ENCODE measurements at places on chromosomes 13 and 19.

GRCh38 chr19:35779033-35779432 is 3.7 kb downstream of the ARHGAP33 start:
- no peak for DNase-seq

GRCh38 chr13:104253063-104253680 is 1187.0 kb upstream of the SLC10A2 start:
- DNase-seq = no peak

GRCh38 chr13:113562085-113562749 is 22.3 kb upstream of the TFDP1 start:
- no peak for DNase-seq

DNA sequence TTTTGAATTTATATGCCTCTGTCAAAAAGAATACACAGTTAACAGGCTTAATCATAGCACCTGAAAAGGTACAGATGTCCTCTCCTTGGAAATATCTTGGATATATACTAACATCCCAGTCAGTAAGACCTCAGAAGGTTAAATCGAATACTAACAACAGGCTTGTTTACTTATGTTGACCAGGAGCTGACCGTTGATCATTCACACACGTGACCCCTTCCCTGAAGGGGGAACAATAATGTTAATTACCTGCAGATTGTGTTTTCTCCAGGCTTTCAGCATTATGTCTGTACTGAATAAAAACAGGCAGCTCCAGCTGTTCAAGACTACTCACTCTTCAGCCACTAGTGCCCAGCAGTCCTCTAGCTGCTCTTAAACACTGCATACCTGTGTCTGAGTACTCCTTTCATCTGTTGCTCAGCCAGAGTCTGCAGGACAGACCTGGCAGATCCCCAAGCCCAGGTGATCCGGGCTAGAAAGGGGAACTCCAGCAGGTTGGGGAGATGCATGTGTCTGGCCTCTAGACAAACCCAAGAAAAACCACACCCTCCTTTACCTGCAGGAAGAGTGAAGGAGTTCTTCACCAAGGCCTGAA is 163.9 kb downstream of the RNF17 start:
- no peak for DNase-seq

DNA sequence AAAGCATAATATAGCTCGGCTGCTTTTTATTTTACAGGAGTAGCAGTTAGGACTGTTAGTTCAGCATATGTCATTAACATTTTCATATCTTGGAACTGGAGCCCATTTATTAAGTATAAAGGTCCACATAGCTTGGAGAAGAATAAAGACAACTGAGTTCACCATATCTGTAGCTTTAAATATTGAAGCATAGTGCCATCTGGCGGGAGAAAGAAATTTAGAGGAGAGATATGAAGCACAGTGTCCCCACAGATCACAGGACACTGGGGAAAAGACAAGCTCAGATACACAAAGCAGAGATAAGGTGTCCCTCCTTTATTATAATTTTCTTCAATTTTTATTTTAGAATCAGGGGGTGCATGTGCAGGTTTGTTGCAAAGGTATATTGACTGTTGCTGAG is 104.7 kb upstream of the FREM2 start:
- DNase-seq = no peak

DNA sequence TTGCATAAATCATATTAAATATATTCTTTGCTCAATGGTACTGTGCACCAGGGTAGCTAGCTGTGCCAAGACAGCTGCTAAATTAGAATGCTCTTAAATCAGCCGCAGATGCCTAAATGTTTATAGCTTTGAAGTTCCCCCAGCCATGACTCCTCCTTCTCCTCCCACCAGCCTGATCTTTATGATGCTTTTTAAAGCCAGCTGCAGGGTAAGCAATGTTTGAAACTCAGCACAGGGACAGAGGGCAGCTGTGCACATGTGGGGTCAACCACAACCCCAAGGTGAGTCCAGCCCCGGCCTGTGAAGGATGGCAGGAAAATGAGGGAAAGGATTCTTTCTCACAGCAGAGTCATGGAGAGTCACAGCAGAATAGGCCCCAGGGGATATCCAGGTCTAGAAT is 635.7 kb downstream of the UQCRFS1 start:
- no peak for DNase-seq

GRCh38 chr19:32916969-32917615 is 47.5 kb upstream of the SLC7A9 start:
- no peak for DNase-seq

- DNase-seq = no peak
These were observed 170.4 kb upstream of the UBL3 start for GRCh38 chr13:30020726-30021312.

- no peak for DNase-seq
These were observed 283.1 kb downstream of the MTUS2 start for GRCh38 chr13:29103065-29103800.

- no peak for DNase-seq
These were observed 182.8 kb upstream of the TSHZ3 start for GRCh38 chr19:31532034-31532433.

DNA sequence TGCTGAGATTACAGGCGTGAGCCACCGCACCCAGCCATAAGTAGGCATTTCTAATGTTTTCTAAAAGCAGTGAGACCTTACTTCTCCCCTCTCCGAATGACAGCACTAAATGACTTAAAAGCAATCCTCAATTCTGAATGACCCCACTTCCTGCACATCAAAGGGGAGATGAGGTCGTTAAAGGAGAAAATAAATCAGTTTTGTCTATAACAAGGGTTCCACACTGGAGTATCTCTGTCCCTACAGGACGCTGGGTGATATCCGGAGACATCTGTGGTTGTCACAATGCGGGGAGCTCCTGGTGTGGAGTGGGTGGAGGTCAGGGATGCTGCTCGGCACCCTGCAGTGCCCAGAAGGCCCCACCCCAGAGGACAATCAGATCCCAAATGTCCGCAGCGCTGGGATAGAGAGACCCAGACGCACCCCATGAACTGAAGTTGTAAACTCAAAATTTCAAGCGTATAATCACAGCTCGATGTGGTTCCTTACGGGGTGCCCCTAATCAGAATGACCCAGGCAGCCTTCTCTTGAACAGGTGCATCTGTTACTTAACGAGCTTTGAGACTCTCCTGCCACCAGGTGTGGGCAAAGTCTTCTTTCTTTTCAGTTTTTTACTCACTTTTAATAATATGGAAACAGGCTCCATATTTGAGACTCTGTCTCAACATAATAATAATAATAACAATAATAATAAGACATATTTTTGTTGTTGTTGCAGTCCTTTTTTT is 2.9 kb downstream of the GNG7 start:
- DNase-seq = no peak

GRCh38 chr19:38670921-38671398 is 23.5 kb downstream of the ACTN4 start:
- no peak for DNase-seq

- no peak for DNase-seq
These were observed 7.5 kb downstream of the KPNA3 start for GRCh38 chr13:49784886-49785570.

GRCh38 chr13:35695448-35695770 is 218.9 kb upstream of the MAB21L1 start:
- DNase-seq = no peak

- DNase-seq = no peak
These were observed 178.3 kb downstream of the EFNB2 start for GRCh38 chr13:106357198-106357597.

- no peak for DNase-seq
These were observed 361.8 kb downstream of the KCNRG start for GRCh38 chr13:50376895-50377575.

DNA sequence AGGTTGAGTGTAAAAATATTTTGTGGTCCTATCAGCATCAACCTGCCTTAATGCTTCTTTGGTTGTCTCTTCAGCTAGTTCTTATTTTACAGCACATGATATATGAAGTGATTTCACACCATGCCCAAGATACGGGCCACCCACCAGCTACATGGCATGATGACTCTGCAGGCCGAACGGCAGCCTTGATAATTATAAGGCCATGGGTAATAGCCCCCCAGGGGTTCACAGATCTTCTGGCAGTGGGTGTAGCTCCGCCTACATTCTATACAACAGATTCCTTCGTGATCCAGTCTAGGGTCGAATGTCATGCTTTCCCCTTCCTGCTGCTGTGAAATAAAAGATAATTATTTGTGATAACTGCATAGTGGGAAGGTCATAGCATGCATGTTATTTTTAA is 36.1 kb downstream of the CNMD start:
- no peak for DNase-seq

DNA sequence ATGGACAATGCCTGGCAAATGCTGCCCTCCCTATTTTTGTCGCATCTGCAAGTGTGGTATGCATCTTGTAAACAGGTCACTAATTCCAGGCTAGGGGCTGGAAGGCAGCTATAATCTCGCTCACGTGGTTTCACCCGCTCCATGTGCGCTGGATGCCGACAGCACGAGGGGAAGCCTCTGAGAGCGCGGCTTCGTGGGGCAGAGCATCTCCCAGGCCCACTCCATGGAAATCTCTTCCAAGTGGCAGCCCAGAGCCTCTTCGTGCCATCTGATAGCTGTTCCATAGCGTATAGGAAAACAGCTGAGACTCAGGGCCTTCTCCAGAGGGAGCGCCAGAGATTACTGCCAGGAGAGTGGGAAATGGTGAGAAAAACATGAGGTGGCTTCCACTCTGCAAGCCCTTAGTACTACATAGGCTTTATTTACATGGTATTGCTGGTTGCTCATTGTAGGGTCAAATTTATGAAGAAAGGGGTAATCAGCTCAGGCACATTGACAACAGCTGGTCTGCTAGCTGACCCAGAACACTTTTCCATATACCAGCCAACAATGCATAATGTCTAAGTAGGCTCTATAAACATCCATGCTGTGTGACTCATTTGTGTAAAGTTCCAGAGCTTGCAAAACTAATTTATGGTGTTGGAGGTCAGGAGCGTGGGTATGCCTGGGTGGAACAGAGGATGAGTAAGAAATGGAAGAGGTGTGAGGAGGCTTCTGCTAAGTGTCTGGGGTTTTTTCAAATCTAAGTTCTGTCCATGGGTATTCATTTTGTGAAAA is 165.2 kb downstream of the SHISA2 start:
- no peak for DNase-seq

- no peak for DNase-seq
These were observed 63.9 kb downstream of the LATS2 start for GRCh38 chr13:20997301-20998161.

GRCh38 chr19:10074153-10074552 is 12.0 kb upstream of the SHFL start:
- no peak for DNase-seq

DNA sequence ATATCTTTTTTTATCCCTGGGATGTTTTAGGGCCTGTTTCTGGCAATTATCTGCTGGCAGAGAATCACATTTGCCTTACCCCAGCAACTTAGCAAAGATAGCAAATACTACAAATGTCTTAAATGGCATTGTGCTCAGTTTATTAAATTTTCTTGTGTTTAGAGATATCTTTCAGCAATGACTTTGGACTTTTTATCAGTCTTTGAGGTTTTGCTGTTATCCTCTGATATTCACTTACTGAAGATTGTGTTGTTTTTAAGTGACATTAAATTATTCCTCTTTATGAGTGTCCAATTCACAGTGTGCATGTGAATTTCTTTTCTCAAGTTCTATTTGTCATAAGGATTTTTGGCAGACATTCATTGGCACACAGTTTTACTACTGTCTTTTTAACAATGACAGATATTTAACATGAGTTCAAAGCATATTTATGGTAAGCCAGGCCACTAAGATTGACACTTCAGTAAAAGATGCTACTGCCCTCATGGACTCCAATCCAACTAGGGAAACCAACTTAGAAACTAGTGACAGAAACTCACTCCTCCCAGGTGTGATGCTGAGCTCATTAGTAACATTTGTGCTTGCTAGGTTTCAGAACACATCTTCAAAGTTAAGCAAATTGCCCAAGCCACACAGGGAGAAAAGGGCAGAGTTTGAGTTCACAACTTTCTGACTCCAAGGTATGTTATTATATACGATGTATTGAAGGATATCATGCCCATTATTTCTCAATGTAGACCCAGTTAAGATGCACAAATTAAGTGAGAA is 481.9 kb downstream of the GPC6 start:
- DNase-seq = no peak

DNA sequence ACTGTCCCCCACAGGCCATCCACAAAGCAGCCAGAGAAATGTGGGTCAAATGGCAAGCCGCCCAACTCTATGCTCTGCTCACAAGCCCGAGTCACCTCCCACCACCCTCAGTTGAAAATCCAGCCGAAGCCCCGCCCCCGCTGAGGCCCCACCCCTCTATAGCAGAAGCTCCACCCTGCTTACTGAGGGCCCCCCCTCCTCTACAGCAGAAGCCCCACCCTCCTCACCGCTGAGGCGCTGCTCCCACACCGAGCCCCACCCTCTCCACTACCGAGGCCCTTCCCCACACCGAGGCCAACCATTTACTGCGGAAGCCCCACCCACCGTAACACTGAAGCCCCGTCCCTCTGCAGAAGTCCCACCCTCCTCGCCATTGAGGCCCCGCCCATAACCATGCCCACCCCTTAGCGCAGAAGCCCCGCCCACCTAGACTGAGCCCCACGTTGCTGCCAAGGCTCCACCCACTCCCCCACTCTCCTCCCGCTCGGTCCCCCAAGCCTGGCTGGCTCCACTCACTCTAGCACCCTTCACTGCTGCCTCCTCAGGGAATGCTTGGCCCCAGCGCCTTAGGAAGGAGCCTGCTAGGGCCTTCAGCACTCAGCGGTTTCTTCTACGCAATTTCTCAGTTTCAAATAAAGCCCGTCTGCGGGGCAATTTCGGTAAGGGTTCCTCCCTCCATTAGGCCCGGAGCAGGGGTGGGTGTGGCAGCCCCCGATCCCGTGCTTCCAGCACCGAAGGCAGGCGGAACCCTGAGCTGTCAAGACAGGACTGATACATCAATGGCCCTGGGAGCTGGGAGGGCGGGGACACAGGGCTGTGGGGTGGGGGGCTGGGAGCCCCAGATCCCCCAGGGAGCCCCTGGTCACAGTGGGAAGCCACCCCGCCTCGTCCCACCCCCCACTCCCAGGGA is 9.0 kb upstream of the MYDGF start:
- no peak for DNase-seq

DNA sequence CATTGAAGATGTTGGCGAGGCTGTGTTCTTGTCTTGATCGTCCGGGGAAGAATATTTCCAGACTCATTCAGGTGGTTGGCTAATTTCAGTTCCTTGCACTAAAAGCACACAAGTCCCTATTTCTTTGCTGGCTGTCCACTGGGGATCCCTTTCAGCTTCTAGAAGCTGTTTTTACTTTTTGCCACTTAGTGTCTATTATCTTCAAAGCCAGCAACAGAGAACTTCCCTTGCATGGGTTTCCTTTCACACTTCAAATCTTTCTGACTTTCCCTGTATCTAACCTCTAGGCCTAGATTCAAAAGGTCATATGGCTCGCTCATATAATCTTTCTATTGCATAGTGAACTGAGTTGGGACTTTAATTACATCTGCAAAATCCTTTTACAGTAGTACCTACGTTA is 215.3 kb upstream of the PCDH9 start:
- DNase-seq = no peak

DNA sequence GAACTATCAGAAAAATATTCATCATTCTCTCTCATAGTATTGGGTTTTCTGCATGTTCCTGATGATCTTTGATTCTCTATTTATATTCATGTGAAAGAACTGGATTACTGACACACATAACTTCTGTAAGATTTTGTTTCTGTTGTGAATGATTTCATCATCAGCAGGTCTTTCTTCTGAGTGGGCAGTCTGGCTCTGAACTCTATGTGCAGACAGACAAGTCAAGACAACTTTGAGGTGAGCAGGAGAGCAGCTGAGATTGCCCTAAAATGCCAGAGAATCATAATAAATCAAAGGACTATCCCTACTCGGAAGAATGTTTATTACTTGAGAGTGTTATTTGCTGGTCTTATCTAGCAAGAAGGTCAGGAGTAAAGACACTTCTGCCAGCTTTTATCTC is 652.1 kb upstream of the GPC6 start:
- no peak for DNase-seq

GRCh38 chr13:45335397-45336024 is 5.5 kb downstream of the TPT1 start:
- DNase-seq = no peak

Data from stimulated activated CD4-positive, alpha-beta T cell treated with anti-CD3 and anti-CD28 coated beads, Interleukin-1b, Interleukin-23, amount 100 ng/mL, for 24 hours (primary cell).